ENCODE measurements at places on chromosomes 6 and 20.
A peak's percentile ranks its signal among the peaks of the same experiment; 100 is the strongest.

- peak; percentile 12 for DNase-seq
Observed at GRCh38 chr20:32111753-32112152, 2.2 kb downstream of the TM9SF4 start.

DNA sequence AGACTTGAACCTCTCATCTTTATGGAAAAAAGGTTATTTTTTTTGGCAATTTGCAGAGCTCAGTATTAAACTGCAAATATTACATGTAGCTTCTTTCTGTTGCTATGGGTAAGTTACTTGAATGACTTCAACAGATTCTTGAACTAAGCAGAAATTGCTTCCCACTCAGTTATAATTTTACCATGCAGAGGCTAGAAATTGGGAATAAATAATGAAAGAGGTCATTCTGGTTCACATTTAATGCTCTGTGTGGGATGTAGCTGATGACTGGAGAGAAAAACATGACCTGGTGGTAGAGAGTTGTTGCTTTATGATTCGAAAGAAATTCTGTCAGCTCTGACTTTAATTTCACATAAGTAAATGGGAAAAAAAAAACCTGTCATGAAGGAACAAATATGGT lies 16.8 kb upstream of the ADGB start:
- DNase-seq, result no peak

- DNase-seq, result no peak
Observed at GRCh38 chr6:54981276-54981609, 134.7 kb downstream of the FAM83B start.

- DNase-seq, result peak; percentile 35
Observed at GRCh38 chr6:150195996-150196417, 53.2 kb downstream of the PPP1R14C start.

GRCh38 chr20:35511814-35512420 lies 17.5 kb downstream of the C20orf173 start:
- peak; percentile 59 for DNase-seq

DNA sequence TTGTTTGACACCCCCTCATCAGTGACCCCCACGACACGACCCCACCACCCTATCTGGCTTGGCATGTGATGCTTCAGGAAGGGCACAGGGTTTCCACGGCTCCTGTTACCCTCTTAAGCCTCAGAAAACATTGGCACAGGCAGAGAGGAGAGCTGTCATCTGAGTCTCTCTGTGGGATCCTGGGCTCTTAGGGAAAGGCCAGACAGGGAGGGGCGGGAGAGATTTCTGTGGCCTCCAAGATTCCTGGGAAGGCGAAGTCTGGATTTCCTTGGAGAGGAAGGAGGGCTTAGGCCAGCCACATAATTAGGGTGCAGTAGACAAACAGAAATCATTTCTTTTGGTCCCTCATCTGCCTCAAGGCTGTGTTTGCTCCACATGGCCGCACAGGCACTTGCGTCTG lies 191.6 kb upstream of the SNX9 start:
- no peak for DNase-seq

GRCh38 chr20:63249891-63250290 lies 4.4 kb downstream of the NKAIN4 start:
- no peak for DNase-seq

GRCh38 chr20:24633521-24633920 lies 164.1 kb downstream of the SYNDIG1 start:
- no peak for DNase-seq

GRCh38 chr6:157240960-157241311 lies 82.4 kb downstream of the TMEM242 start:
- DNase-seq, result no peak

DNA sequence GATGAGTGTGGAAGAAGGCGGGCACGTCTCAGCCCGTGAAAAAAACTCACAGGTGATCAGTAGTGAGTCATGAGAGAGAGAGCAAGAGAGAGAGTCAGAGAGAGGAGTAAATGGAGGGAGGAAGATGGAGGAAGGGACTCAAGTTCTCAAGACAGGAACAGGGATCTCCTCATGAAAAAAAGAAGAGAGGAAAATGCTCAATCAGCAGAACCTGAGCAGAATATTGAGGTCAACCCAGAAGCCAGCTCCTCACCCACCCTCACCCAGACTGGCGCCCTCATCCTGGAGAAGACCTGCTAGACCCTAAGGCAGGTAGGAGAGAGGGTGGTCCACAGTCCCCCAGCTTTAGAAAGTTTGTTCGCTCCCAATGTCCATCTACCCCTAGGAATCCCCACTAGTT lies 4.8 kb downstream of the UBD start:
- no peak for DNase-seq

GRCh38 chr6:163626073-163626867 lies 211.8 kb downstream of the QKI start:
- peak; percentile 7 for DNase-seq

DNA sequence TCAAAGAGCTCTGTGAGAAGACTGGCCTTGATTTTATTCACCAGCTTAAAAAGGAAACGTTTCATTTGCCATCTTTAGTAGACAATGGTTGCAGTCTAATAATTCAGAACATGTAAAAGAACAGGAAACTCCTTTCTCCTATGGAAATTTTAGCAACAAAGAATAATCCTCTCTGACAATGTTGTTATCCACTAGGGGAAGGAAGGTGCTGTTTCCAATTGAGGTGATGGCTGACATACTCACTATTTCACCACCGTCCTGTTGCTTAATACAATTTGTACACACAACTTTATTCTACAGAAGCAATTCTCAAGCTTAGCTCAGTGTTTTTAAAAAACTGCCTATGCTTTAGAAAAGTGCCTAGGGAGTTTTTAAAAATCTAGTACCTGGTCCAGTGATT lies 192.7 kb downstream of the ARHGAP18 start:
- DNase-seq, result peak; percentile 9

DNA sequence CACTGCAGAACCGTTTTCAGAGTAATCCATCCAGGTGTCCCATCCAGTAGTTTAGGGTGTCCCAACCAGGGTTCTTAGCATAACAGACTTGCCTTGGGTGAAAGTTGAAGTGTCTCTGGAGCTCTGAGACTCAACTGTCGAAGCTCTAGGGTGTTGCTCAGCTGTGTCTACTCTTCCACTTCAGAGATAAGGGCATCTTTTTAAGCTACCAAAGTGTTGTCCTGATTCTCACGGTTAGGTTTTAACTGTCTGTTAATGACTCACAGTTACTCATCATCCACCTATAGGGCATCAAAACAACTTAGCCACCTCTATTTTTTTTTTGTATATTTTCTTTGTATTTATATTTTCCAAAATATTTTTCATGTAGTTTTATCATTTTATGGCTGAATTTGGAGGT lies 36.9 kb upstream of the TBX18 start:
- DNase-seq, result no peak

DNA sequence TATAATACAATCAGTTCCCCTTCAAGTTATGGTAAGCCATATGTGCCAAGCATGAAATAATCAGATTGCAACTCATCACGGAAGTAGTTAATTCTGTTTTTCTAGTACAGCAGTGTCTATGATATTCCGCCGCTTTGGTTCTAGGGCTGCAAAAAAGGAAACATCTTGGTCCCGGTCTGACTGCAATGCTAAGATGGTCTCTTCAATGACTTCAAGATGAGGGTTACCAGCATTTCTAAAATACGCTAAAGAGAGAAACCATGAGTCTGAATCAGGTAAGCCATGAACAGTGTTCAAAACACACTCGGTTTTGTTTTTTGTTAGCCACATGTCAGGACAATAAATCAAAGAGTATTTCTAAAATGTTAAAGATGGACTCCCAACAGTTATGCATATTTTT lies 3.2 kb upstream of the ANKRD60 start:
- DNase-seq, result peak; percentile 33

DNA sequence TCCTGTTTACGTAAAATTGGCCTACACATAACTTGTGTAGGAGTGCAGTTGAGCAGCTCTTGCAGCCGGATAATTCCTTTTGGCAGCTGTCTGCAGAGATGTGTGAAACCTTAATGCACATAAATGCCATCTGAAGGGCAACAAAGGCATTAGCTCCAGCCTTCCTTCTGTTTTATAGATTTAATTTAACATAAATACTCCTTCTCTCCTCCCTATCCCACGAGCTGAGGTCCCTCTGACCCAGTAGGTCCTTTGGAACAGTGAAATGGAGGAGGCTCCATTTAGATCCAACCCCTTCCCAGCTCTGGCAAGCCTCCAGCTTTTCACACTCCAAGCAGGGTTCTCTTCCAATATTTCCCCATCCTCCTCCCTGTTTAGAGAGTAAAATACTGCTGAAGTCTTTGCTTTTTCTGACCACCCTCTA lies 6.5 kb downstream of the PLEKHG1 start:
- no peak for DNase-seq

GRCh38 chr6:113578691-113579090 lies 278.5 kb upstream of the MARCKS start:
- no peak for DNase-seq

GRCh38 chr20:17825252-17825959 lies 125.6 kb downstream of the BANF2 start:
- peak; percentile 18 for DNase-seq

GRCh38 chr6:93423542-93423941 lies 4.2 kb upstream of the EPHA7 start:
- peak; percentile 20 for DNase-seq

- no peak for DNase-seq
Observed at GRCh38 chr6:3731700-3732099, 19.8 kb downstream of the PXDC1 start.

- DNase-seq, result peak; percentile 56
Observed at GRCh38 chr6:135145063-135145800, 35.9 kb upstream of the MYB start.

- no peak for DNase-seq
Observed at GRCh38 chr6:47235964-47236760, 73.5 kb downstream of the TNFRSF21 start.

GRCh38 chr6:155346957-155347356 lies 32.7 kb upstream of the TFB1M start:
- DNase-seq, result no peak

GRCh38 chr6:160781298-160781697 lies 79.3 kb downstream of the PLG start:
- DNase-seq, result no peak

DNA sequence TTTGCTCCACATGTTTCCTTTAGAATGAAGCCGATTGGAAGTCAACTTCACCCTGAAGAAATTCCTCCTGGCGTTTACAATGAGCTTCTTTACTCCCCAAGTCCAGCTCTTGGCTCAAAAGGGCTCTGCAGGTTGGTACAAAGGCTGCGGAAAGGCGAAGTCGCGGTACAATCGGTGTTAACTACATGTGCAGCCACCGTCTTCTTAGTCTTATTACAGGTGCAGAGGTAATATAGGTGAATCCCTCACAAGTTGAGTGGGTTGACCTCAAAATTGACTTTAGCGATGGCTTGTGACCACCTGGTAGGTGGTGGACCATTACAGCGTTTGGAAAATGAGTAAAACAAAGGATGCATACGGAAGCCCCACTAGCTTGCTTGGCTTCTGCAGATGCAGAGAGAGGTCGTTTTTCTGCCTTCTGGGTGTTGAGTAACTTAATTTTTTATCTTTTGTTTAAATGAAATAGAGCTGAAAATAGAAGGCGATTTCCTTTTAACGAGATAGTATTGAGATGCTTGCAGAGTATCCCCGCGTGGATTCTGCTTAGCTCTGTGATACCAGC lies 98.0 kb downstream of the TRIM27 start:
- no peak for DNase-seq

DNA sequence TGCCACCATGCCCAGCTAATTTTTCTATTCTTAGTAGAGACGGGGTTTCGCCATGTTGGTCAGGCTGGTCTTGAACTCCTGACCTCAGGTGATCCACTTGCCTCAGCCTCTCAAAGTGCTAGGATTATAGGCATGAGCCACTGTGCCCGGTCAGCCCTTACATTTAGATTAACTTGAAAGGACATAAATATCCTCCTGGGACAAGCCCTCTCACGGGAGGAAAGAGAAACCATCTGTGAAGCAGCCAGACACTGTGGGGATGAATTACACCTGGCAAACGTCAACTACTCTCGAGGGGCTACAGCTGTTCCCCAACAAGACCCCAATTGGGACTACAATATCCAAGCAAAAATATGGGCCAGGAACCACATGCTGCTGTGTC lies 32.7 kb upstream of the SAMHD1 start:
- DNase-seq, result no peak

DNA sequence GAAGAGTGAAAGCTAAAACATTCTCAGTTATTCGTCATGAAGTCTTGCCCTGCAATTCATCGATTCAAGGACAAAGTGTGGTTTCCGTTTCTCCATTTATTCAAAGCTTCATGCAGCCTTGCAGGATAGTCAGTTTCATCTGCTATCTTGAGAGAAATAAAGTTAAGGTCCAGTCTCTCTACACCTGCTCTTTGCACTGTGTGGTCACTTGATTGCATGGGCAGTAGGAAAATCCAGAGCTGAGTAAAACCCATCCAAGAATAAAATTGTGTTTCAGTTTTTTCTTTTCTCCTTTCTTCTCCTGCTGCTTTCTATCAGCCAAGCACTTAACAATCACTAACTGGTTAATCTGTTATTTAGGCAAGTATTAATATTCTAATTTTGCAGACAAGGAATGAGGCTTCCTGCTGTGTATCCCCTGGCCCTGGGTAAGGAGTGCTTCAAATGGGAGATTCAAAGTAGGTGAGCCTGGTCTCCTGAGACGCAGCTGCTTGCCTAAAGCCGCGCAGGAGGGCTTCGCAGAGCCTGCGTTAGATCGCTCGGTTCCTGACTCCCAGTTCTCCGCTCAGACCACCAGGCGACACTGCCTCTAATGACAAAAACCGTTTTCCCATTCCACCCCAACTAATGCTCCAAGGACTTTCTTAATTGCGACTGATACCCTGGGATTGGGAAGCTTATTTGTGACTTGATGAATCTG lies 808.3 kb downstream of the TFAP2A start:
- no peak for DNase-seq

- no peak for DNase-seq
Observed at GRCh38 chr20:16451001-16451400, 122.2 kb downstream of the KIF16B start.

DNA sequence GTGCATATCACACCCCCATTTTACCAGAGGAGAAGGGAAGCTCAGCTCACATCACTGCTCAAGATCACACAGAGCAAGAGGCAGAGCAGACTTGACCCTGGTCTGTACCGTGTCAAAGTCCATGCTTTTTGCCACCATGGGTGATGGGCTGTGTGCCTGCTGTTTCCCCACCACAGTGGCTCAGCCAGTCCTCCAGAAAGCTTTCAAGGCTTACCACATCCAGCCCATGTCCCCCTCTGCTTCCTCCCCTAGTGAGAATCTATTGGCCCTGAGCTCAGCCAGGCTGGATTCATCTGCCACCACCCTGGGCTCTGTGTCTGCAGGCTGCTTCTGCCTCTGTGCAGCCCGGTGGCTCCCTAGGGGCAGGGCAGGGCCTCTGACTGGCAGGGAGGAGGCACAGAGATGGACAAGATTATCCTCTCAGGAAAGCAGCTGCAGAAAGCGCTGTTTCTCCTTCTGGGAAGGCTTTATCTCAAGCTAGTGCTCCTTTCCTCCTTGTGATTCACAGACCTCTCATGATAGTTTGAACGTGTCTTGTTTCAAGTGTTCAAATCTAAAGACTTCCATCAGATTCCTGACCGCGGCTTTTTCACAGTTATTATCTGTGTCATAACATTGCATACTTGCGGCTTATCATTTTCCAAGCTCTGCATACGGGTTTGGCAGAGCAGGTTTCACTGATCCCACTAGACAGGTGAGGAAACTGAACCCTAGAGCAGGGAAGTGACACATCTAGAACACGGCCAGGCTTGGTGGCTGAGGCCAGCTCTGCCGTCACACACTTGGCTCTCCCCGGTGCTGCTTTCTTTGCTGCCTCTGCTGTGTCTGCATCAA lies 37.4 kb downstream of the VEGFA start:
- peak; percentile 12 for DNase-seq

All from GM23248 (cell line).